ENCODE measurements at places on chromosomes 1 and 21.

- no peak for DNase-seq
Observed at GRCh38 chr21:34942911-34943310, 106.2 kb downstream of the RUNX1 start.

GRCh38 chr1:116966791-116967190, 34.8 kb upstream of the CD101 start:
- no peak for DNase-seq

DNA sequence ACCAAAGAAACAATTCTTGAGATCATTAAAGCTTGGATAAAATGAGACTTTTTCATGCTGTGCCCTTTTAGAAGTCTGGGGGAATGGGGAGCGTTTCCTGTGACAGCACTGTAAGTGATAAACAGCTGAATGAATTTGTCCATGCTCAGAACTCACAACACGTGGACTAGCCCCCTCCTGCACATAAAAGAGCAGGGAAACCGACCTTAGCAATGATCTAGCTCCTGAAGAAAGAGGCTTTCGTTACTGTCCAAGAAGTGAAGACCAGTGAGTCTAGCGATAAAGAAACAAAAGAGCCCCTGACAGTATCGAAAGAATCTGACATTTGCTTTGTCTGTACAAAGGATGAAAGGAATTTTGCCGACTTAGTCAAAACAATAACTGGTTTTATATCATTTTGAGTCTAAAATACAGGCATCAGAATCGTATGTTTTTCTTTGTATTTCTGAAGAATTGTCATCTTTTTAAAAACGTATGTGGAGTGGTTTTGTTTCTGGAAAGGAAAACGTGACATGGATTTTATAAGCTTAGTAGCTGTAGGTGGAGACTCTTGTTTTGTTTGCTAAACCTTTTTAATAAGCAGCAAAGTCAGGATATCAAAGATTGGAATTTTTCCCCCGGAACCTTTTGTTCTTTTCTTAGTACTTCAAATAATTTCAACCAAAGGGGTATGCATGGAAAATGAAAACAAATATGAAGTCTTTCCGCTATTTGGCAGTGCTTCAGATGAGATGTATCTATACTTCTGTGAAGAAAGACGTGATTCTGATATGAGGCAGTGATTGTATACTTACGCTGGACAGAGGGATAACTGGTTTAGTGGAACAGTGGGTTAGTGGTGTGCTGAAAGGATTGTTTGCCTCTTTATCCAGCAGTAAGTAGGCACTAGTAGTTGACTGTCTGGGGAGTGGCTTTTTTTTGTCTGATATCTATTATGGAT, 61.0 kb downstream of the MAST2 start:
- DNase-seq, result no peak

GRCh38 chr1:37553598-37553926, 531 bp downstream of the SNIP1 start:
- DNase-seq, result no peak

DNA sequence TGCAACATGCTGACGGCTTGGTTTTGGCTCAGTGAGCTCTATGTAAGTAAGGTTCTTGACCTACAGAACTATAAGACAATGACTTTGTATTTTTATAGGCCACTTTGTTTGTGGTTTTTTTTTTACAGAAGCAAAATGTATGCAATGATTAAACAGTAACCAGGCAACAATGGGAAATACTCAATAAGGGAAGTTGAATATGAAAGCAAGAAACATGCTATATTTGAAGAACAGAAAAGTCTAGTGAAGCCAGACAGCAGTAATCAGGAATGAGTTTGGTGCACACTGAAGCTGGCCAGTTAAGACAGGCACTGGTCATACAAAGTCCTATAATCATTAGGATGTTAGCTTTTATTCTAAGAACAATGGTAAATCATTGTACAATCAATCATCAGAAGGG, 1926.8 kb downstream of the NCAM2 start:
- no peak for DNase-seq

GRCh38 chr21:34807881-34808568, 139.2 kb downstream of the CLIC6 start:
- DNase-seq, result no peak

- DNase-seq, result no peak
Observed at GRCh38 chr1:109199710-109200109, 14.0 kb upstream of the SARS1 start.

DNA sequence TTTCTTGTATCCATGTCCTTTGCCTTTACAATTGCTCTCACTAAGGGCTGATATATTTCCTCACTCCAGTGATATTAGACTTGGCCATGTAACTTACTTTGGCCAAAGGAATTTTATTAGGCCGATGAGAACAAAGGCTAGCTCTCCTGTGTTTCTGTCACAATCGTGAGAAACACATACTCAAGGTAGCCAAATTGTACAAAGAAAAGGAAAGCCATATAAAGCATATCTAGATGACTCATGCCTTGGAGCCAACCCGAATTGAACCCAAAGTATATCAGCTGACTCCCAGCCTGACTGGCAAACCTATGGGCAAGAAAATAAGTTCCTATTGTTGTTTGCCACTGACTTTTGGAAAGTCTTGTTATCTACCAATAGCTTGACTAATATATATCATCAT, 371.7 kb upstream of the LRRC7 start:
- DNase-seq, result no peak

DNA sequence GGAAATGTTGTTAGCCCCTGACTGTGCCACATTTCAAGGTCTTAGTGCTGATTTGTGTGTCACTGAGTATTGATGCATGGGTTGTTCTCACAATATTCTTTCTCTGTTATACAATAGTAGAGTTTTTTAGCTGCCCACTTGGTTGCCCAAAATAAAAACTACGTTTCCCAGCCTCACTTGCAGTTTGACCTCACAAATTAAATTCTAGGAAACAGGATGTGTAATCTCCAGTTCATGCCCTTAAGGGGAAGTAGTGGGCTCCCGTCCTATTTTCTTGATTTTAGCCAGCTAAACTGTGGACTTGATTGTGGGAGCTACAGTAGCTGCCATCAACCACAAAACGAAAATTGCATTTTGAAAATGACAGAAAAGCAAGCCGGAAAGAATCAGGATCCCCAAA, 27.3 kb upstream of the LAMC1 start:
- no peak for DNase-seq

DNA sequence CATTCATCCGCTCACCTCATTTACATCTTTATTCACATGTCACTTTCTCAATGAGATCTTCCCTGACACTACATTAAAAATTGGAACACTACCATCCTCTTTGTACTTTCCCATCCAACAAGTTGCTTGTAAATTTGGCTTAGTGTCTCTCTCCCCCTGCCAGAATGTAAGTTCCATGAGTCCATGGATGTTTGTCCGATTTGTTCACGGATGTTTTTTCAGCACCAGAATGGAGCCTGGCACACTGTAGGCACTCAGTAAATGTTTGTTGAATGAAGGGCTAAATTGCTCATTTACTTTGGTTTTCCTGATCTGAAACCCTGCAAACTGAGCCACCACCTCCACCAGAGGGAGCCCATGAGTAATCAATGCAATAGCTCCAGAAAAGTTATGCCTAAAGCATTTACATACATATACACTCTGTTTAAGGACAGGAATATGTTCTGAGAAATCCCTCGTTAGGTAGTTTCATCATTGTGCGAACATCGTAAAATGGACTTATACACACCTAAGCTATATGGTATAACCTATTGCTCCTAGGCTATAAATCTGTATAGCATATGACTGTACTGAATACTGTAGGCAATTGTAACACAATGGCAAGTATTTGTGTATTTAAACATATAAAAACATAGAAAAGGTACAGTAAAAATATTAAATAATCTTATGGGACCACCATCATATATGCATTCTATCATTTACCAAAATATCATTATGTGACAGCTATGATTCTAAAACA, 2.8 kb upstream of the EYA3 start:
- peak; percentile 70 for DNase-seq

DNA sequence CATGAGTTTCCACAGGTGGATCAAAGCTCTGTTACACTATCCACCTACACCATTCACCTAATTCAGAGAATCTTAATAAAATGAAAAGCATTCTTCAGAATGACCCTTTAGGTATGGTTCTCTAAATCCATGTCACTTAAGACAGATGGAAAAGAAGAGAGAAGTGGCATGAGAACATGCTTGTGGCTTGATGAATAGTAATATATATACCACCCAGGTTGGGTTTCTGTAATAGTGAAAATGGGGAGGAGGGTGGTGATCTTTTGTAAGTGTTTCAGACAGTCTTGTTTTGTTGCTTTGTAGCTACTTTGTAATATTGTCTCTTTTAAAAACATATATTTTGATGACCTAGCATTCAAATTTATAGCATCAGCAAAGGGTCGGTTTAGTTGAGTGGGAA, 469.8 kb downstream of the USP25 start:
- DNase-seq, result no peak

DNA sequence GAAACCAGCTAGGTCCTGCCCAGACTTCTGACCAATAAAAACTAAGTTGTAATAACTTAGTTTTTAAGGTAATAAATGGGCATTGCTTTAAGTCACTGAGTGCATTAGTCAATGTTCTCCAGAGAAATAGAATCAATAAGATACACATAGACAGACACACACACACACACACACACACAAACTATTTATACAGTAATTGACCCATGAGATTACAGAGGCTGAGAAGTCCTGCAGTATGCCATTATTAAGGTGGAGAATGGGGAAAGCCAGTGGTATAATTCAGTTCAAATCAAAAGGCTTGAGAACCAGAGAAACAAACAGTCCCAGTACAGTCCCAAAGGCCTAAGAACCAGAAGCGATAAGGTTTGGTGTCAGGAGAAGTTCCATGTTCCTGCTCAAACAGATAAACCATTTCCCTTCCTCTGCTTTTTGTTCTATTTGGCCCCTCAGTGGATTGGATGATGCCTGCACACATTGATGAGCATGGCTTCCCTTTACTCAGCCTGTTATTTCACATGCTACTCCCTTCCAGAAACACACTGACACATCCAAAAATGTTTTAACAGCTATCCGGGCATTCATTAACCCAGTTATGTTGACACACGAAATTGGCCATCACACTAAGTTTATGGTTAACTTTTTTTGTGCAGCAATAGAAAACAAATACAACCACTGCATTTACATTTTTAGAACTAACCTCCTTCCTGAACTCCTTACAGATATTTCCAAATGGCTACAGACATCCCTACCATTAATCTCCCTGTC, 828.2 kb upstream of the NCAM2 start:
- DNase-seq, result no peak

GRCh38 chr21:40620386-40621145, 226.4 kb downstream of the DSCAM start:
- DNase-seq, result no peak

DNA sequence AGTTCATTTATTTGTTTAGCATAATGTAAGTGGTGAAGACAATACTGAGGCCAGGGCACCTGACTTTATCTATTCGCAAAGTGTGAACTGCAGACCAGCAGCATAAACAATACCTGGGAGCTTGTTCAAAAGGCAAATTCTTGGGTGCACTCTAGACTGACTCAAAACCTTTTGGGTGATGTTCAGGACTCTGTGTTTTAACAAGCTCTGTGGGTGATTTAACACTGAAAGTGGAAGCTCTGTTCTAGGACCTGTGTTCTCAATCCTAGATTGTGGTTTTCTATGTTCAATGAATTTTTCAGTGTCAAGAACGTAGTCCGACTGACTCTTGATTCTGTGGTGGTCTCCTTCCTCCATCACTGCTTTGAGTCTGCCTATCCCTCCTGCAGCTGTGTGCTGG, 71.9 kb downstream of the GPR88 start:
- DNase-seq, result no peak

DNA sequence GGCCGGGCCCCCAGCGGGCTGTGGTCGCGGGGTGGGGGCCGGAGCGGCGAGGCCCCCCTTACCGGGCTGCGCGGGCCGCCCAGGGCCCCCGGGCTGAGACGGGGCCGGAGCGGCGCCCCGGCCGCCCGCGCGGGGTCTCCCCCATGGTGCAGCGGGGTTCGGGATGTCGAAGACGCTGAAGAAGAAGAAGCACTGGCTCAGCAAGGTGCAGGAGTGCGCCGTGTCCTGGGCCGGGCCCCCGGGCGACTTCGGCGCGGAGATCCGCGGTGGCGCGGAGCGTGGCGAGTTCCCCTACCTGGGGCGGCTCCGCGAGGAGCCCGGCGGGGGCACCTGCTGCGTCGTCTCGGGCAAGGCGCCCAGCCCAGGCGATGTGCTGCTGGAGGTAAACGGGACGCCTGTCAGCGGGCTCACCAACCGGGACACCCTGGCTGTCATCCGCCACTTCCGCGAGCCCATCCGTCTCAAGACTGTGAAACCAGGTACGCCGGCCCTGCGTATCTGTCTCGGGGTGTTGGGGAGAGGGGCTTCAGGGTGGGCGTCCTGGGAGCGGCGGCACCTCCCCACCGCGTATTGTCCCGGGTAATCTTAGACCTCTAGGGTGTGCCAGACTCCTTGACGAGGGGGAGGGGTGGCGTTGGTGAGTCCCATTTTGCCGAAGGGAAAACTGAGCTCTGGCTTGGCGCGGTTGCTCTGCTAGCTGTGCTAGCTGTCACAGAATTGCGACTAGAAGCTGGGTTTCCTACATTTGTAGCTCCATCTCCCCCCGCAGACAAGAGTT, 745 bp downstream of the MAGI3 start:
- DNase-seq, result no peak

GRCh38 chr1:98794196-98794886, 132.8 kb downstream of the SNX7 start:
- no peak for DNase-seq

DNA sequence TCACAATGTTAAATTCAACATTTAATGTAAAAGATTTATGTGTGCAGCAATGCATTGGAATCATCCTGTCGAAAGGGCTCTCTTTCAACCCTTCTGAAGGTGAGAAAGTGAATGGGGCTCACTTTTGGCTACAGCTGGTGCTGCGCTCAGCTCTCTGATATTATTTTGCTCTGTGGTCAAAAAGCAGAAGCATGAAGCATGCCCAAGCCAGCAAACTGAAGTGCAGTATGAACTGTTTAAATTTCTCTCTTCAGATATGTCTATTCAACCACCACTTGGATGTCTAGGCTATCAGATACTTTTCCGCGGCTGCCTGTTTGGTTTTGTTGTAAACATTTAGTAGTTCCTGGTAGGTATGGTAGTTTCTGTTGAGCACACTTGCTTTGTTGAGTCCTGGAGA, 216.9 kb upstream of the TMPRSS15 start:
- no peak for DNase-seq

DNA sequence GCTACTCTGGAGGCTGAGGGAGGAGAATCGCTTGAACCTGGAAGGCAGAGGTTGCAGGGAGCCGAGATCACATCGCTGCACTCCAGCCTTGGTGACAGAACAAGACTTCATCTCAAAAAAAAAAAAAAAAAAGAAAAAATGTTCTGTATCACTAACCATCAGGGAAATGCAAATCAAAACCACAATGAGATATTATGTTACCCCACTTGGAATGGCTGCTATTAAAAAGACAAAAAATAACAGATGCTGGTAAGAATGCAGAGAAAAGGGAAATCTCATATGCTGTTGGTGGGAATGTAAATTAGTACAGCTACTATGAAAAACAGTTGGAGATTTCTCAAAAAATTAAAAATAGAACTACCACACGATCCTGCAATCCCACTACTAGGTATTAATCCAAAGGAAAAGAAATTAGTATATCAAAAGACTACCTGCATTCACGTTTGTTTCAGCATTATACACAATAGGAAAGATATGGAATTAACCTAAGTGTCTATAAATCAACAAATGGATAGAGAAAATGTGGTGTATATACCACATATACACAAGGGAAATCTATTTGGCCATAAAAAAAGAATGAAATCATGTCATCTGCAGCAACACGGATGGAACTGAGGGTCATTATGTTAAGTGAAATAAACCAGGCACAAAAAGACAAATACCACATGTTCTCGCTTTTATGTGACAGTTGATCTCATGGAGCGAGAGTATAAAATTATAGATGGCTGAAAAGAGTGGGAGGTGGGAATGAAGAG, 62.6 kb downstream of the ABL2 start:
- no peak for DNase-seq

- no peak for DNase-seq
Observed at GRCh38 chr1:153192697-153193096, 10.5 kb upstream of the LELP1 start.

- no peak for DNase-seq
Observed at GRCh38 chr1:206658264-206658980, 23.1 kb downstream of the DYRK3 start.
